ENCODE measurements at places on chromosomes 5 and 9.

DNA sequence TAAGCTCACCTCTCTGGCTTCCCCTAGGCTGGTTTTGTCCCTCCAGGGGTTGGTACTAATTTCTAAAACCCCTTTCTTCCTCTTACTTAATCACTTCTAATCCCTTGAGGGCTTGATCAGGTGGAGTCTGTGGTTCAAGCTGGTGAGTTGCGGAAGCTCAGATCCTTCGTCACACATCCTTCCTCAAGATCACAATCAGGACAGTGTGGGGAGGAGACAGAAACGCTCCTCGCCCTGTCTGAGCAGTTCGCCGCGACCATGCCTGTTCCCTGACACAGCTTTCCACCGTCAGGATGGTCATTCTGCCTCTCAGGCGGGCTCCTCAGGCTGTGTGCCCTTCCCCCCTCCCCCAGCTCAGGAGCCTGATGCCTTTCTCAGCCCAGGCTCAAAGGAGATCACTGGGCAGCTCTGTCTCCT lies 24.3 kb downstream of the CPLX2 start:
- DNase-seq = no peak

GRCh38 chr5:89200899-89201298 lies 317.9 kb upstream of the MEF2C start:
- no peak for DNase-seq

DNA sequence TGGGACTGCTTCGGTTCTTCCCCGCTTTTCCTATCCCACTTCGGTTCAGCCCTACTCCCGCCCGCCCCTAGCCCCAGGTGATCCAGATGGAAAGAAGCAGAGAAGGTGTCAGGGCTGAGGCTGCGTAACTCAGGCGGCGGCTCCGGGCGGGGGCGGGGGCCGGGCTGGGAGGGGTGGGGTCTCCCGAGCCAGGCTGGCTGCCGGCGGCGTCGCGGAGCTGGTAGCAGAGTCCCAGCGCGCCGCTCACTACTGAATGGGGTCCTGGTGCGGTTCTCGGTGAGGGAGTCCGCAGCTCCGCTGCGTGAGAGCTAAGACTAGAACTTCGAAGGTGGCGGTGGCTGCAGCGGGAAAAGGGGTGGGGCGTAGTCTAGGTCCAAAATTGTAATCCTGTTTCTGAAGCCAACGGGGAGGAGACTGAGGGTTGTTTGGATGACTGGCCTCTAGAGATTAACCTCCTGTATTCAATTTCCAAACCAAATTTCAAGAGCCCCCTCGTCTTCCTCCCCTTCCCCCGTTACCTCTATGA lies 1.4 kb downstream of the PRR16 start:
- DNase-seq = no peak

- DNase-seq = no peak
These were observed 598.4 kb downstream of the ACTL7B start for GRCh38 chr9:108257382-108257781.

DNA sequence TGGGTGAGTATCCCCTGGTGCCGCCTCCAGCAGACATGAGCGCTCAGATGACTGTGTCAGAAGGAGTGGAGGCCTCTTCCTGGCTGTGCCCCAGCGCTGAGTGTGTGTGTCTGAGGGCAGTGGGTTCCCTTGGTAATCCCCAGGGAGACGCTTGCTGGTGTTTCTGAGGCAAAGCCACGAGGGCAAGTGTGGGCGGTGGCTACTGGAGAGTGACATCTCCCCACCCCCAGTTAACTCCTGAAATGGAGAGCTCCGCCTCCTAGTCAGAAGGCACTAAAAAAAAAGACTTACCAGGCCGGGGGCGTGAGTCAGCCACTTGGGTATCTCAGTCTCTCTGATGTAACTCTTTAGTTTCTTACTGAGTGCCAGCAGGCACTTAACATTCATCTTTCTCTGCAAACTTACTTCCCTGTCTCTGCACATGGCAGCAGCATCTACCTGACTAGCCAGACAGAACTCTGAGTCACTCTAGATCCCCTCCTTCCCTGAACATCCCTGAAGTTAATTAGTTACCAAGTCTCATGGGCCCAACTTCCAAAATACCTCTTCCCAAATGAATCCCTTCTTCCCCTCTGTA lies 19.3 kb downstream of the ORM2 start:
- peak; percentile 78 for DNase-seq

DNA sequence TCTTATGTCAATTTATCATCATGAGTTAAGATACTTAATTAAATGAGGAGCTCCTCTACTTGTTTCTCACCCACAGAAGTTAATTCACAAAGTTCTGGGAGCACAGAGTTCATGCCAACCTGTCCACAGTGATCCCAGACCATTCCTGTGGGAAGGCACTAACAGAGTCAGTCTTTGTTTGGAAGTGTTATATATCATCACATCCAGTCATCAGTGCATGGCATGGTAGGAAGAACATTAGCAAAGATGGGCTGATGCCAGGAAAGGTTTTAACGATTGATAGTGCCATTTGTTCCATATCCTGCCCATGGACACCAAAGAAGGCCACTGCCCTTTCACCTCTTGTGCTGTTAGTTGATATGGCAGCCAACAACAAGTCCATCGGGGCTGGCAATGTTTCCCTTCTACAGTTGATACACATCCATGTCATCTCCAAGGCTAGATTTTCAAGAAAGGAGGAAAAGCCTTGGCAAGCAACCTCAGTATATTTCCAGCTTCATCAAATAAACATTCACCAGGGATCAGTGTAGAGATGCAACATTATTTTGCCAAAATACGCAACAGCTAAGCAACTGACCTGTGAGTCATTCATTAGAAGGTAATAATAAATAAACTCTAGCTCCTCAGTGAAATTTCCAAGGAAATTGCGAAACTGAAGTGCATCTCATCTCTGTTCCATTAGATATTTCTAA lies 169.6 kb downstream of the RORB start:
- no peak for DNase-seq

GRCh38 chr5:72252574-72253155 lies 67.4 kb downstream of the MRPS27 start:
- DNase-seq = no peak

DNA sequence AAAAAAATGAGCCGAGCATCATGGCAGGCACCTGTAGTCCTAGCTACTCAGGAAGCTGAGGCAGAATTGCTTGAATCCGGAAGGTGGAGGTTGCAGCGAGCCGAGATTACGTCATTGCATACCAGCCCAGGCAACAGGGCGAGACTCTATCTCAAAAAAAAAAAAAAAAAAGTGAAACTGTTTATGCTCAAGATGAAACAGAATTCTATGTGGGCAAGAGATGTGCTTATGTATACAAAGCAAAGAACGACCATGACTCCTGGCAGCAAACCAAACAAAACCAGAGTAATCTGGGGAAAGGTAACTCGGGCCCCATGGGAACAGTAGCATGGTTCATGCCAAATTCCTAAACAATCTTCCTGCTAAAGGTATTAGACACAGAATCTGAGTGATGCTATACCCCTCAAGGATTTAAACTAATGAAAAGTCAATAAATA lies 32.6 kb upstream of the PLAC8L1 start:
- no peak for DNase-seq

GRCh38 chr9:101442318-101442717 lies 6.7 kb upstream of the ALDOB start:
- DNase-seq = no peak

- no peak for DNase-seq
These were observed 206.9 kb upstream of the PCSK5 start for GRCh38 chr9:75683591-75683990.

- DNase-seq = no peak
These were observed 186.5 kb downstream of the MAN2A1 start for GRCh38 chr5:109876030-109876725.

DNA sequence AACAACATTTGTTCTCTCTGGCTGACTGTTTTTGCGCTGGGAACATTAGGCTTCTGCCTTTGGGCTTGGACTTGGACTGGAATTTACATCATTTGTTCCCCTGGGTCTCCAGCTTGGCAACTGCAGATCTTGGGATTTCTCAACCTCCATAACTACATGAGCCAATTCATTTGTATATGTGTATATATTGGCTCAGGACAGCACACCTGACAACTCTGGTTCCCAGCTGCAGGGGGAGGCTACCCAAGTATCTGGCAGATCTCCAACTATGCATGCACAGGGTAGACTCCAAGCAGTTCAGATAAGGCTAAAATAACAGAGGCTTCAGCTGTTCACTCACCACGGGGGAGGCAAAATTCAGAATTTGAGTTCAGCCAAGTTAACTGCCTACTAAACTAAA lies 31.6 kb upstream of the F2RL1 start:
- DNase-seq = no peak

DNA sequence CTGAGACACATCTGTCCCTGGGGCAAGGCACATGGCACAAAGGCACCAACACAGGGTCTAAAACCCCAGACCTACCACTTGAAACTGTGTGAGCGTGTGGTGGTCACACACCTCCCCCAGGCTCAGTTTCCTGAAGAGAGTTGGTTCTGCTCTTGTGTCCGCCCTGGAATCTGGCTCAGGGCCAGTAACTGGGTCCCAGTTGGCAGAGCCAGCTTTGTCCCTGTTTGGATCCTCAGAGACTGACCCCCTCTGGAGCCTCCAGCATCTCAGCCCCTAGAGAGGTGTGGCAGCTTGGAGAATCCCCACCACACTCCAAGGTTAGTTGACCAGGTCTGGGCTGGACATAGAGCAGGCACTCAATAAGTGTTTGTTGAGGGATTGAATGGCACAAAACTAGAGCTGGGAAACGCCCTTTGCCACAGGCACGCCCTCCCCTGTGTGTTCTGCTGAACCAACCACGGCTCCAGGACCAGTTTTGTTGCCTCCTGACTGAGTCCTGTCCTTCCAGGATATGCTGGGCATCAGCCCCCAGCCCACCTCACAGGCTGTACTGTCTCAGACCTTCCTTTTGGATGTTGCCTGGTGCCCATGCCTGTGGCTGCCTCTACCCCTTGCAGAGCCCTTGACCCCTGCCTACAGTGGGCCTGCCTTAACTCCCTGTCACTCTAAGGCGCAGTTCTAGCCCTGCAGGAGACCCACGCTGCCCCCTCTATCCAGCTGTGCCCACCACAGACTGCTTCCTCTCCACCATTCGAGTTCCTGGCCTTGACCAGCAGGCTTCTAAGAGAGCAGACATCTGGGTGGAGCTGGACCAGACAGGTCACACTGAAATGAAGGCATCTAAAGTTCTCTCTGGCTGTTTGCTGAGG lies 3.8 kb upstream of the PDLIM4 start:
- DNase-seq = peak; percentile 10

DNA sequence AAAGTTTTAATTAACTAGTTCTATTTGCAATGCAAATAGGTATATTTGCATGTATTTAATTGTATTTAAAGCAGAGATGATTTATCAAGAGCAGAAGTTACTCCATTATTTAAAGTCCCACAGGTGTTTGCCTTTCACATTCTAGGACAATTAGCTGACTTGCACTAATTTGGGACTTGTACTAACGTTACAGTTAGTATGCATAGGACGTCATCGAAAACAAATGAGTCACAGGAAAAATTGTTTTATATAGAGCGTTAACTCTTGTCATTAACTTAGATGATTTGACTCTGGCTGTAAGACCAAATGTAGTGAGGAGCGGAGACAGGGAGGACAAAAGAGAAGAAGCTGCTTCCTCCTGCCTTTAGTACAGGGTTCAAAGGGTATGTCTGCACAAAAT lies 126.1 kb upstream of the IFNE start:
- no peak for DNase-seq

GRCh38 chr9:126745574-126746411 lies 59.0 kb upstream of the ZBTB43 start:
- DNase-seq = no peak

DNA sequence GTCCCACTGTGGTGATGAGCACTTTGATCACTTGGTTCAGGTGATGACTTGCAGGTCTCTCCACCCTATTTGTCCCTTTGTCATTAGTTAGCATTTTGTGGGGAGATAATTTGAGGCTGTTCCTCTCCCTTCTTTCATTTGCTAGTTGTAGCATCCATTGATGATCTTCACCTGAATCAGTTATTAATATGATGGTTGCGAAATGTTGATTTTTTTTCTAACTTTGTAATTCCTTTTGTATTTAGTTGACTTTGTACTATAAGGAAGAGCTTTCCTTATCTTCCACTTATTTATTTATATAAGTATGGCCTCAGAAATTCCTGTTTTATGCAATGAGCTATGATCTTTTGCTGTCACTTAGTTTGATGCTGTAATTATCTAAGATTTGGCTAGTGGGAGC lies 12.6 kb downstream of the TRIO start:
- DNase-seq = no peak

GRCh38 chr5:154002093-154002492 lies 36.6 kb downstream of the FAM114A2 start:
- no peak for DNase-seq

DNA sequence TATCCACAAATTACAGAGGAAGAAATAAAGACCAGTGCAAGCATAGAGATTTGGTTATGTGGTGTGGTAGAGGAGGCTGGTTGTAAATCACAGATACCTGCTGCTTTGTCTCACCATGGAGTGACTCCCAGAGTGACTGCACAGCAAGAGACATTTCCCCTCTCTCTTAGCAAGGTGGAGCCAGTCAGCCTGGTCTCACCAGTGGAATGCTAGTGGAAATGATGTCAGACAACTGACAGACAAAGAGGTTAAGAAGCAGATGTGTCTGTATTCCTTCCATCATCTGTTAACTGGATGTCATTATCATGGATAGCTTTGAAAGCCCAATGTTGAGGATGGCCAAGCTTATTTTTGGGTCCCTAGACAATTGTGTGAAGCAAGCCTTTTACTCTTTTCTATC lies 509.4 kb upstream of the SEMA6A start:
- no peak for DNase-seq

All from activated CD8-positive, alpha-beta memory T cell treated with anti-CD3 and anti-CD28 coated beads, Interleukin-2, amount 50 U/mL, for 4 hours (primary cell).